Stimulated activated CD4-positive, alpha-beta T cell treated with anti-CD3 and anti-CD28 coated beads, Interleukin-12 subunit alpha, Interleukin-12 subunit beta, amount 100 ng/mL, for 24 hours (primary cell): ENCODE measurements at places on chromosomes 2 and 18.

DNA sequence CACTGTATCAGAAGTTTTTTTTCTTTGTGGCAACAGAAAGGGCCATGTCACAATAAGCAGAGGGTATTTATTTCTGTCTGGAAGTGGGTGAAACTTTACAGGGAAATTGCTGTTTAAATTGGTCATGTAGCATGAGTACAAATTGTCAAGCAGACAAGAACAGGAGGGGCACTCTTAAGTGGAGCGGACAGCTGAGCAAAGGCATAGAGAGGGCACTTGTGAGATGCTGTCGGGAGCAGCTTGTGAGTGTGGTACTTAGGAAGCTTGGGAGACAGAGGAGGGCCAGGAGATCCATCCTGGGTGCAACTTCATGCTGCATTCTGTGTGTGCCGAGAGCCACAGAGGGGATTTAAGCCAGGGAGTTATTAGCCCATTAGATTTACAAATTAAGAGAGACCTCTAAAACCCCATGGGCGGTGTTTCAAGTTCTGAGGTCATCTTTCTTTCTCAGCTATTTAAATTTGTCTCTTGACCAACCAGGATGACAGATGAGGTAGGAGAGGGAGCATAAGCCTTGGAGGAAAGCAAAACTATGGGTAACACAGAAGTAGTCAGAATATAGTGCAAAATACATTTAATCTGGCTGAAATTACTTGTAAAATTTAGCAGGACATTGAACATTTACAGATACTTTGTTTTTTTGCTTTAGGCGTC, 30.4 kb downstream of the INPP4A start:
- DNase-seq, result no peak

- no peak for DNase-seq
These were observed 866.5 kb upstream of the VRK2 start for GRCh38 chr2:57180042-57180567.

- DNase-seq, result no peak
These were observed 327.3 kb downstream of the XIRP2 start for GRCh38 chr2:167215595-167215994.

DNA sequence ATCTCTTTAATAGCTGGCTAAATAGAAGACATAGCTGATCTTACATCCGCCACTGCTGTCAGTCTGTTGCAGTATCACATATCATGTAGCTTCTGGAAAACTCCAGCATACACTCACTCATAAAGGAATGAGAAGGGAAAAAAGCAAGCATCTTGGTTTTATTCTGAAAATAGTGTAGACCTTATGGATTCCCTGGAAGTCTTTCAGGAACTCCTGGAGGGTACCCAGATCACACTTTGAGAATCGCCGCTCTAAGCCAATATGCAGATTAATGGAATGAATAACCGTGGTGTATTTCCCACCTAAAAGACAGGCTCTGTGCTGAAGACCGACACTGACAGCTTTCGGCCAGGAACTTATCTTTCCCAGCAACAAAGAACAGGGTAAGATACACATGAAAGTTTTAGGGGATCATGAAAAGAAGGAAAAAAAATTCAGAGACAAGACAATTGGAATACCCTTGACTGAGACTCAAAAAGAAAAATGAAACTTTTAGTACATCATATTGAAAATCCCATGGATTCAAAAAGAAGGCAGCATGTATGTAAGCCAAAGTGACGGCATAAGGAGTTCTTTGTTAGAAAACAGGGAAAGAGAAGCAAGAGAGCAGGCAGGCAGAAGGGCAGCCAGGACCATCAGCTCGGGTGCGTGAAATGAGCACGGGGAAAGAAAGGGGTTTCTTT, 56.4 kb upstream of the SEC11C start:
- no peak for DNase-seq

- DNase-seq, result peak; percentile 42
These were observed 2.7 kb downstream of the GPC1 start for GRCh38 chr2:240437861-240438809.

DNA sequence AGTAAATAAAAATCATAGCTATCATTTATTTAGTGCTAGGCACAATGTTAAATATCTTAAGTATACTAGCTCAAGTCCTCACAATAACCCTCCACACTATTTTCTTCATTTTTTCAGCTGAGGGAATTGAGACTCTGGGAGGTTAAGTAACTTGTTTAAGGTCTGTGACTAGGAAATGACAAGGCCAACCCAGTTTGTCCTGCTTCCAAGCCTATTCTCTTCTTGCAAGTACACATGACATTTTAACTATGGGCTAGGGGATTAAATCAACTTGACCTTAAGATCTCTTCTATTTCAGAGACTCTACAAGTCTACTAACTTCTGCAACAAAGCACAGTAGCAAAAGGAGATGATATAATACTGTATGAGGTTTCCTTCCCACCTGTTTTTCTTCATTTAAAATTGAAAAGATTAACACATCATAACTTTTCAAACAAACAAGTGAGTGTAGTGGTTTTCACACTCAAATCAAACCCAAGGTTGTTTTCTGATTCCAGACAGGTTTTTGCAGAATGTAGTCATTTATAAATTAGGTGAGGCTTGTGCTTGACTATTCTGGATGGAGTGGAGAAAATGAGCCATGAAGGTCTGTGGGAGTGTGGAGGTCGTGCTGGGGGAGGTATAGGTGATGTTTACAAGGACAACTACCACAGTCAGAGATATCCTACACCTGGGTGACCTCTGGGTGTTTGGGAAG, 57.0 kb downstream of the CD28 start:
- no peak for DNase-seq

DNA sequence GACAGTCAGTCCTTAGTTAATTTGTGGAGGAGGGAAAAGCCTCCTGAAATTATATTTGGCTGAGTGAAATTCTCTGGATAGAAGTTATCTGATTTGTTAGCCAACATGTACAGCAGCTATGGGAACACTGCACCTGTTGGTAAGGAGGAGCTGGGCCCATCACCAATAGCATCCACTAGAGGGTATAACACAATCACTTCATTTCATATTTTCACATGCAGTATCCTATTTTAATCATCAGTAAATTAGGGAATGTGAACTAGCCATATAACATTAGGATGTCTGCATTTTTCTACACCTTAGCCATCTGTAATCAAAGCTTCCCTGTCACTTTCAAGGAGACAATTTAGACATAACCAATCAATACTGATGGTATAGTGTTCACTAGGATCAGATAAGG, 818.4 kb upstream of the CDH2 start:
- no peak for DNase-seq

GRCh38 chr2:9142551-9143263, 63.9 kb upstream of the ASAP2 start:
- peak; percentile 83 for DNase-seq

DNA sequence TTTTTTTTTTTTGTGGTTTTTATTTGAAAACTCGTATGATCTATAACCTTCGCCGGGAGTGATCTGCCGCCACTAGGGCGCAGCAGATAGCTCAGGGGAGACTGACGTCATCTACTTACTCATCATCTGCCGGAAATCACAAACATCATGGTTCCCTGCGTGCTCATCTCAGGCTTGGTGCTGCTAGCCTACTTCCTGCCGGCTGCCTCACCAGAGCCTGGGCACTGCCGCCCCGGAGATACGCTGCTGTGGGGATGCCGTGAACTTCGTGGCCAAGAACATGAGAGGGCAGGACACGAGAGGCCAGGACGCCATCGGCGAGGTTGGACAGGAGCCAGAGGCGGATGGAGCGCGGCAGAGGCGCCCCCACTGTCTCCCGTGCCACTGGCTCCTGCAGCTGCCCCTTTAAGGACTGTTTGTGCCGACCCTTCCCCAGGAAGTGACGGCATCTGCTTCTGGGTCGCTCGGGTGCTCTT, 68.8 kb downstream of the DOK6 start:
- peak; percentile 4 for DNase-seq

GRCh38 chr18:27950648-27951228, 226.2 kb downstream of the CDH2 start:
- no peak for DNase-seq

- no peak for DNase-seq
These were observed 403.1 kb upstream of the LYPD1 start for GRCh38 chr2:133072837-133073694.
